Hematopoietic multipotent progenitor cell treated with erythropoietin and hydrocortisone succinate and interleukin-3 and kit ligand, for 8 days (in vitro differentiated cells): ENCODE measurements at places on chromosomes 5 and 9.

- no peak for DNase-seq
Observed at GRCh38 chr9:135277219-135278201, 190.0 kb downstream of the OLFM1 start.

GRCh38 chr9:134433101-134433500, 106.8 kb downstream of the RXRA start:
- no peak for DNase-seq

DNA sequence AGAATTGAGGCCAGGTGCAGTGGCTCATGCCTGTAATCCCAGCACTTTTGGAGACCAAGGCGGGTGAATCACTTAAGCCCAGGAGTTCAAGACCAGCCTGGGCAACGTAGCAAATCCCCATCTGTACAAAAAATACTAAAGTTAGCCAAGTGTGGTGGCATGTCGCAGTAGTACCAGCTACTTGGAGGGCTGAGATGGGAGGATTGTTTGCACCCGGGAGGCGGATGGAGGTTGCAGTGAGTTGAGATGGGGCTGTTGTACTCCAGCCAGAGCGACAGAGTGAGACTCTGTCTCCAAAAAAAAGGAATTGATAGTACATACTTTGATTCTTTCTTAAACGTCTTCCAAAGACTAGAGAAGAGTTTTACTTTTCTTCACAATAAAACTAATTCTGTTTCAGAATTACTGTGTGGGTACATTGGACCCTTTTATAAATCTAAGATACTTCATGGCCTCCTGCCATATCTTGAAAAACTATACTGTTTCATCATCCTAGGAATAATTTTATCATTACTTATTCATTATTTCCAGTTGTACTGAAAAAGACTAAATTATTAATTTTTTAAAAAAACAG, 132.0 kb upstream of the GRHPR start:
- DNase-seq = no peak

- no peak for DNase-seq
Observed at GRCh38 chr5:134989266-134989830, 21.6 kb downstream of the CATSPER3 start.

GRCh38 chr9:4168526-4168925, 131.3 kb downstream of the GLIS3 start:
- no peak for DNase-seq

DNA sequence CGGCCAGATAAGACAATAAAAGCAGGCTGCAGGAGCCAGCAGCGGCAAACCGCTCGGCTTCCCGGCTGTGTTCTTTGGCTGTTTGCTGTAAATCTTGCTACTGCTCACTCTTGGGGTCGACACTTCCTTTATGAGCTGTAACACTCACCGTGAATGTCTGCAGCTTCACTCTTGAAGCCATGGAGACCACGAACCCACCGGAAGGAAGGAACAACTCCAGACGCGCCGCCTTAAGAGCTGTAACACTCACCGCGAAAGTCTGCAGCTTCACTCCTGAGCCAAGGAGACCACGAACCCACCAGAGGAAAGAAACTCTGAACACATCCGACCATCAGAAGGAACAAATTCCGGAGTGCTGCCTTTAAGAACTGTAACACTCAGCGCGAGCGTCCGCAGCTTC, 451.7 kb downstream of the AGTPBP1 start:
- DNase-seq = no peak

GRCh38 chr5:102760815-102761214, 5.7 kb downstream of the PAM start:
- DNase-seq = no peak

DNA sequence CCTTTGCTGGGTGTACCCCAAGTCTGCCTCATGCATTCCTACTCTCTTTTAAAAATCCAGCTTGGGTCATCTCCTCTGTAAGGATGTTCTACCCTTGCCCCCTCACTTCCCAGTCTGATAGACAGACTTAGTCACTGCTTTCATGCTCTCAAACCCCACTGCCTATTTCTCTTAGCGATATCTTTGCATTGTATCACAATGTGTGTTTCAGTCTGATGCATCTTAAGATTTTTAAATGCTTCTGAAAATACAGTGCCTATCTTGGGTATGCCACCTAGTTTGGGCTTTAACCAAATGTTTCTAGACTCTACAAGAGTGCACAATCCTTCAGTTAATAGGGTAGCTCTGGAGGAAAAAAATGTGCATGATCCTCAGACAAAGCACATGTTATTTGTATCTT, 97.8 kb downstream of the SNX18 start:
- no peak for DNase-seq

- no peak for DNase-seq
Observed at GRCh38 chr5:134555223-134555889, 29.9 kb downstream of the JADE2 start.
